Left forelimb (tissue), 1 donor: ENCODE measurements at places on chromosomes 13 and 19.

GRCh38 chr13:65606622-65607021, 1623.5 kb downstream of the PCDH9 start:
- no peak for DNase-seq

- DNase-seq: no peak
Measured at GRCh38 chr19:41616792-41617621, 9.9 kb downstream of the CEACAM4 start.

- DNase-seq: no peak
Measured at GRCh38 chr19:6616011-6616410, 25.1 kb upstream of the CD70 start.

DNA sequence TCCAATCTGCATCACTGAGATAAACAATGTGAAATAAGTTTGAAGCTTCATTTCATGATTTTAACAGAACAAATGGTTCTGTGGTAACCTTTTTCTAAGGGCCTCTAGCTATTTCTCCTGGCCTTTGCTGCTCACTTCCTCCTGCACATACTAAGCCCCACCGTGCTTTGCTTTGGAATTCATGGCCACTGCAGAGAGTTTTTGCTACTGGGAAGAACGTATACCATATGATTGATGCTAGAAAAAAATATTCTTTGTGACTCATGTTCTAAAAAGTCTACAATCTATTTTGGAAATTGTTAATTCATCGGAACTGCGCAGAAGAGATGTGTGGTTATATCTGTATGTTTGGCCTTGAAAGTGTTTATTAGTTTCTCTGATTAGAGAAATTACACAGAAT, 747.3 kb downstream of the PCDH9 start:
- DNase-seq: no peak

DNA sequence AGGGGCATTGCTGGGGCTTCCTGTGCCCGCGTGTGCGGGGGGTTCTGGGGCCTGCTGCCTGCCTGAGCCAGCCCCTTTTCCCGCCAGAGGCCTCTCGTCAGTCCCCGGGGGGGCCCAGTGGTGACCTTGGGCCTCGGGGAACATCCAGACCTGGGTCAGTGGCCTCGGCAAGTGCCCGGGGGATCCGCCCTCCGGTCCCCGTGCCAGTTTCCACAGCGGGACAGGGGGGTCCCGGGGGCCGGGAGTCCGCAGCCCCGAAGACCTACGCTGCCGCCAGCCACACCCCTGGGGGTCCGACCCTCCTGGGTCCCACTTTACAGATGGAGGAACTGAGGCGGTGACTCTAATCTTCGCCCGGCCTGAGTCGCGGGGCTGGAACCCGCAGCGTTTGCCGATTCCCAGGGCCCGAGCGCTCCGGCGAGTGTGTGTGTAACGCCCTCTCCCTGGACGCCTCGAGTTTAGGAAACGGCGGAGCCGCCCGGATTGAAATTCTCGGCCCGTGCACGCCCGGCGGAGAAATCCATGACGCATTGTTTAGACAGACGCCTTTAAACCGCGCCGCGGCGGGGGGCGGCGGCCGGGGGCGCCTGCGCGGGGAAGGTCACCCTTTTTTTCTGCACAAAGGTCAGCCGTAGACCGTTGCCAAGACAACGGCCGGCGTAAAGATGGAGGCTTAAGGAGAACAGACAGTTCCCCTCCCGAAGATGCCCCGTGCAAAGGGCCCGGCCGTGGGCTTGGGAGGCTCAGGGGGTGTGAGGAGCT, 39.3 kb downstream of the EFNA2 start:
- DNase-seq: peak; percentile 85

DNA sequence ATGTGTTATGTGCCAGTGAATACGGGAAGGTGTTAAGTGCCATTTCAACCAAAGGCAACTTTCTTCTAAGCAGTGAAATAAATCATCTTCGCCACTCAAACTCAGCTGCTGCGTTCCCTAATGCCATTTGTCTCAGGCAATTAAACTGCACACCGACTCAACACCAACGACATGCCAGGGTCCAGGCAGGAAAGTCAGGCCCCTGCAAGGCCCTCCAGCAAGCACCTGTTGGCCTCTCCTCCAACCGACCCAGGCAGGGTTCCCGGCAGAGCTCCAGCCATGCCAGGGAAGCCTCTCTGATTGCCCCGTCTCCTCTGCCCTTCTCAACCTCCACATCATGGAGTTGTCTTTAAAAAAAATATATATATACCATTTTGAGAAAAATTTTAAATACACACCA, 21.8 kb downstream of the SAFB2 start:
- DNase-seq: no peak

DNA sequence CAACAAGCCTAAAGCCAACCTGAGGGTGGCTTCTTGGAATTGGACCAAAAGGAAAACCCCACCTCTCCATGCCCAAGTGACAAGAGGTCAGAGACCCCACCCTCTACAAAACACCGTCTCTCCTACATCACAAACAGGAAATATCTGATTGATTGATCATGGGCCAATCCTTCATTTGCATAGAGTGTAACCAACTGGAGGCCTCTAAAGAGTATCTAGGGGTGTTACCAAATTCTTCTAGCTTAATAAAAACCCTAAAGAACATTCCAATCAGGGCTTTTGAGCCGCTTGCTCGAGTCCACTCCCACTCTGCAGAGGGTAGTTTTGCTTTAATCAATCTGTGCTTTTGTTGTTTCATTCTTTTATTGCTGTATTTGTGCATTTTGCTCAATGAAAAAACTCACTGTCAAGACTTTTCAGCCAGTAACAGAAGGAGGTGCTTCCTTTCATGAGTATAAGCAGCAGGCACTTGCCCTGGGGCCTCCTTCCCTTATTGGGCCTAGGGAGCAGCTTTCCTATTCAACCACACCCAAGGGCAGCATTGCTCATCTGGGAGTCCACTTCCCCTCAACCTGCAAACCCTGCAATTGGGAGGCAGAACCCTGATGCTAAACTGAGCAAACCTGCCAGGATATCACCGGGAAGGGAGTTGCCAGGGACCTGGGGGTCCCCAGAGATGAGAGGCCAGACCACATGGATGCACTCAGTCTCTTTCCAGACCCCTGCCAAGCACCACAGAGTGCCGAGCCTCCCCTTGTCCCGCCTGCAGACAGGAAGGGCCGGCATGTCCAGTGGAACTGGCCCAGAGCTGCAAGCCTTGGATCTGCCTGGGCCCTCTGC, 154.3 kb upstream of the VSTM2B start:
- peak; percentile 44 for DNase-seq

GRCh38 chr13:20412691-20413355, 112.8 kb downstream of the CRYL1 start:
- no peak for DNase-seq

DNA sequence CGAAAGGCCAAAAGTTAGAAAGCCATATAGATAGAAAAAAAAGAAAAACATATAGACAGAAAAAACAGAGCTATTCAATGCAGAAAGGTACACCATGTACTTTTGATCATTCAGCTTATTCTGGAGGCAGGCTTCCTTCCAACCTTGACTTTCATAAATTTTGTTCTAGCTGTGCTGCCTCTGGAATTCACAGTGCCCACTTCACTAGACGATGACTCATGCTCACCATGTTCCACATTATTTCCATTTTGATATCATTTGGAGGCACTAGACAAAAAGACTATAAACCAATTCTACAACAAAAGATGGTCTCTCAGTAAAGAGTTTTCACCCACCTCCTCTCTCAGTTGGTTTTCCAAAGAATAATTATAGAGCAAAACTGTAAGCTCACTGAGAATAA, 229.0 kb upstream of the IPO5 start:
- DNase-seq: no peak

DNA sequence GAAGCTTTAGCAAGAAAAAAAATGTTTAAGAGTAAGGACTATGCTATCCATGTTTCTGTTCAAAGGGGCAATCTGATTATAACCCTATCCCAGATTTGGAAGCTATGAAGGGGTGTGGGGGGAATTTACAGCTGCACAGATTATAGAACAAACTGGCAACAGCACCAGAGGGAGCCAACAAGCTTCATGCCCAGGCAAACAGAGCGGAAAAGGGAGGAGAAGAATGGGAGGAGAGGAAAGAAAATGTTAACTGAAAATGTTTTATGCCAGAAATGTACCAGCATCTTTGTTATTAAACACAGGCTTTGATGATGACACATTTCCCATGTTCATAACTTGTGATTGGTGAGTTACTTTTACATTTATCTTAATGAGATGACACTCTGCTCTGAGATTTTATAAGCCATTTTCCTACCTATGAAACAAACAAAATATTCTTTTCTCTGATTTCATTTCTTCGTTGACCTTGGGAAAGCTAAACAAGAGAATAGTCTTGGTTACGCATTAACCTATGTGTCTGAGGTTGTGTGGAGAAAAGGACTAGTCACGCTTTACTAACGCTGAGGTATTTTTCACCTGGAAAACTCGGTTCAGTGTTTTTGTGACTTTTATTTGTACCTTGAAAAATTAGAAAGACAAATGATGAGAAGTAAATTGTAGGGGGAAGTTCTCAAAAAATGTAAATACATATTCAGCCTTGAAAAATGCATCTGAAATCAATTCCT, 235.8 kb upstream of the MIR17HG start:
- no peak for DNase-seq

GRCh38 chr13:67769063-67769986, 539.2 kb upstream of the PCDH9 start:
- DNase-seq: no peak

GRCh38 chr19:6556480-6557195, 25.8 kb downstream of the TNFSF9 start:
- DNase-seq: no peak

DNA sequence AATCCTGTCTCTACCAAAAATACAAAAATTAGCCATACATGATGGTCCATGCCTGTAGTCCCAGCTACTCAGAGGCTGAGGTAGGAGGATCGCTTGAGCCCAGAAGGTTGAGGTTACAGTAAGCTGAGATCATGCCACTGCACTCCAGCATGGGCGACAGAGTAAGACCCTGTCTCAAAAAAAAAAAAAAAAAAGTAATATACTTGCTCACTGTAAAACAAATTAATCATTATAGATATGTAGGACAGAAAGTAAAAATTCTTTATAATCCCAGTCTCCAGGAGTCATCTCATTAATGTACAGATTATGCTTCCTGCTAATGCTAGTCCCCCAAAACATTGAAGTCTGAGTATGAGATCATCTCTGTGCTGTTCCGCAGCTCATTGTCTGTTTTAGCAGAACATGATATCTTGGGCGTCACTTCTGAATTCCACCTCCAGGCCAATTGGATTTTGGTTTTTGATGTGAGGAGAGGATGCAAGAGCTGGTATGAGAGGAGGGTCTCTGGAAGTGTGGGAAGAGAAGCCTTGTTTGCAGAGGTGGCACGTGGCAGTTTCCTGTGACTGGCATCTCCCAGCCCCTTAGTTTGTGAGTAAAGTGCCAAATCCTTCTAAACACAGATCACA, 75.4 kb upstream of the NPAS1 start:
- DNase-seq: no peak

- DNase-seq: no peak
Measured at GRCh38 chr19:29104605-29105241, 108.2 kb downstream of the UQCRFS1 start.

DNA sequence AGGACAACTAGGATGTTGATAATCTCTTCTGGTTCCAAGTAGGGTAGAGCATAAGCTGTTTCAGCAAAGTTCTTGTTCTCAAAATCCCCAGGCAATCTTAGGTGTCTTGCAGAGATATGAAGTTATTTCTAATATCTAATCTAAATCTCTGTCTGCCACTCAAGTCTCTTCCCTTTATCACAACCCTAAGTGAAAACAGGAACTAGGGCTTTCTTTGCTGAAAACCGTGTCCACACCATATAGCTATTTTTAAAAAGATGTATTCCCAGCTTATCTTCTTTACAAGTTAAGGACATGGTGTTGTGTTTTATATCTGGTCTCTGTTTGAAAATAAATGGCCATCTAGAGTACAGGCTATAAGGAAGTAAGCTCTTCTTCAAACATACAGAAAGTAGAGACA, 11.3 kb upstream of the RNASEH2B start:
- no peak for DNase-seq

GRCh38 chr13:74466864-74467263, 332.7 kb upstream of the KLF12 start:
- no peak for DNase-seq

DNA sequence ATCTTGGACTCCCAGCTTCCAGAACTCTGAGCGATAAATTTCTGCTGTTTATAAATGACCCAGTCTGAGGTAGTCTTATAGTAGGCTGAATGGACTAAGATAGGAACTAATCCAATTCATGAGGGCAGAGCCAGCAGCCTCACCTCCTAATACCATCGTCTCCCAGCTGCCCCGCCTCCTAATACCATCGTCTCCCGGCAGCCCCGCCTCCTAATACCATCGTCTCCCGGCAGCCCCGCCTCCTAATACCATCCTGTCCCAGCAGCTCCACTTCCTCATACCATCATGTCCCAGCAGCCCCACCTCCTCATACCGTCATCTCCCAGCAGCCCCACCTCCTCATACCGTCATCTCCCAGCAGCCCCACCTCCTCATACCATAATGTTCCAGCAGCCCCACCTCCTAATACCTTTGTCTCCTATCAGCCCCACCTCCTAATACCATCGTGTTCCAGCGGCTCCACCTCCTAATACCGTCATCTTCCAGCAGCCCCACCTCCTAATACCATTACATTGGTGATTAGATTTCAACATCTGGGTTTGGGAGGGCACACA, 2.4 kb upstream of the ARGLU1 start:
- DNase-seq: no peak

GRCh38 chr13:39414339-39414738, 188.7 kb downstream of the LHFPL6 start:
- no peak for DNase-seq

- no peak for DNase-seq
Measured at GRCh38 chr19:33703821-33704220, 82.1 kb downstream of the CHST8 start.

DNA sequence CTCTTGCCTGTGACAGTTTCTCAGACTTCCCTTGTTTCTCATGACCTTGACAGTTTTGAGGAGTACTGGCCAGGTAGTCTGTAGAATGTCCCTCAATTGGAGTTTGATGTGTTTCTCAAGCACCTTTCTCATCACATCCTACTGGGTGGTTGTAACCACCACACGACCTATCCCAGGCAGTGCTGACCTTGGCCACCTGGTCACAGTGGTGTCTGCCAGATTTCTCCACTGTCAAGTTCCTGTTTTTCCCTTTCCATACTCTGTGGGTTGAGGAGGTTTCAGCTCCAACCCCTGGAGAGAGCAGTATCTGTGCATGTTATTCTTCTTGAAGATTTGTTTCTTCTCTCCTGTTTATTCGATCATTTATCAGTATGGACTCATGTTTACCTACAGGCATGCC, 8.4 kb upstream of the UPF3A start:
- DNase-seq: no peak

- DNase-seq: no peak
Measured at GRCh38 chr13:27587095-27587746, 33.1 kb downstream of the LNX2 start.

DNA sequence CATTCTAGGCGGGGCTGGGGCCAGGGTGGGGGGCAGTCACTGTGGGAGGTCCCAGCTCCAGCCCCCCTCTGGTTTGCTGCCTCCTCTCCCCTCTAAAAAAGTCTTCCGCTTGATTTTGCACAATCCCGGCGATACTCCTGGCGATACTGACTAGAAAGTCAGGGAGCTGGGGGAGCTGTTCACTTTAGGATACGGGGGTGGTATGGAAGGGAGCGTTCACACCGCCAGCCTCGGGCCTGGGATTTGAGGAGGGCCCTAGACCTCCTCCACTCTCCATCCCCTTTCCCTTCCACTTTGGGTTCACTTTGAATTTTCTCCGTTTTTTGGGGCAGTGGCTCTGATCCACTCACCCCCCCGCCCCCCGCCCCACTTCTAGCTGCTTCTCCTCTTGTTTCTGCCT, 35.0 kb downstream of the KEAP1 start:
- DNase-seq: no peak

GRCh38 chr13:95254339-95254738, 46.9 kb downstream of the ABCC4 start:
- DNase-seq: no peak
